ENCODE measurements at places on chromosomes 7 and 10. TPM values are rescaled to one million over a fixed set of nuclear protein-coding genes. Genes with fewer than 3 reads are reported as not detected.

- DNase-seq: no peak
Measured at GRCh38 chr10:62694537-62695126, 109.9 kb upstream of the ADO start.

DNA sequence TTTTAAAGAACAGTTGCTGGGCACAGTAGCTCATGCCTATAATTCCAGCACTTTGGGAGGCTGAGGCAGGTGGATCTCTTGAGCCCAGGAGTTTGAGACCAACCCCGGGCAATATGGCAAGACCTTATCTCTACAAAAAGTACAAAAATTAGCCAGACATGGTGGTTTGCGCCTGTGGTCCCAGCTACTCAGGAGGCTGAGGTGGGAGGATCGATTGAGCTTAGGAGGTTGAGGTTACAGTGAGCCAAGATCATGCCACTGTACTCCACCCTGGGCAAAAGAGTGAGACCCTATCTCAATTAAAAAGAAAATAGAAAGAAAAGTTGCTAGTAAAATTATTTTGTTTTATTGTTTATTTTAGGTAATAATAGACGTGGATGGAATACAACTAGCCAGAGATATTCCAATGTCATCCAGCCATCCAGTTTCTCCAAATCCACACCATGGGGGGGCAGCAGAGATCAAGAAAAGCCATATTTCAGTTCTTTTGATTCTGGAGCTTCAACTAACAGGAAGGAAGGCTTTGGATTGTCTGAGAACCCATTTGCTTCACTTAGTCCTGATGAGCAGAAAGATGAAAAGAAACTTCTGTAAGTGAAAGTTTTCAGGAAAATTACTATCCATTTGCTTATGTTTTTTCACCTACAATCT lies 3.0 kb downstream of the NUP42 start:
- DNase-seq: peak; percentile 53

DNA sequence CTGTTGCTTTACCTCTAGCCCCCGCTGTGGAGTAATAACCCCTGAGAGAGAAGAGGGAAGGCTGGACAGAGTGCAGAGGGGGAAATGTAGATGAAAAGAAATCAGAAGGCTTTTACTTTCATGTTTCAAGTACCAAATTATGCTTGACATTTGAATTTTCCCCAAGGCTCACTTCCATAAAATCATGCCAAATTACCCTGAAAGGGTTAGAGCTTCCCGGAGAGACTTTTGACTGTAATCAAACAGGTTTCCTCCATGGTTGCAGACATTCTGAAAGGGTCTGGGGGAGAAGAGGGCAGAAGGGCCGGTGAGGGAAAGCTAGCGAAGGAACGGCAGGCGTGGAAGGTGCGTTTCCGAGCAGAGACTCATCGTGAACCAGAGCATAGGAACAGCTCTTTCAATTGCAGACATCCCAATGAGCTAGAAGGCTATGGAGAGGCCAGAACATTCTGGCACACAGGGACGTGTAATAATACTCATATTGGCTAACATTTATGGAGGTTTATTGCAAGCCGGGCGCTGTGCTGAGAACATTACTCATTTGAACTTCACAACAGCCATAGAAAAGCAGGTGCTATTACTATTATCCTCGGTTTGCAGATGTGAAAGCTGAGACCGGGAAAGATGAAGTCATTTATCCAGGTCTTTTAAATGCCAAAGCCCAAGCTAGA lies 620.8 kb upstream of the AUTS2 start:
- no peak for DNase-seq

DNA sequence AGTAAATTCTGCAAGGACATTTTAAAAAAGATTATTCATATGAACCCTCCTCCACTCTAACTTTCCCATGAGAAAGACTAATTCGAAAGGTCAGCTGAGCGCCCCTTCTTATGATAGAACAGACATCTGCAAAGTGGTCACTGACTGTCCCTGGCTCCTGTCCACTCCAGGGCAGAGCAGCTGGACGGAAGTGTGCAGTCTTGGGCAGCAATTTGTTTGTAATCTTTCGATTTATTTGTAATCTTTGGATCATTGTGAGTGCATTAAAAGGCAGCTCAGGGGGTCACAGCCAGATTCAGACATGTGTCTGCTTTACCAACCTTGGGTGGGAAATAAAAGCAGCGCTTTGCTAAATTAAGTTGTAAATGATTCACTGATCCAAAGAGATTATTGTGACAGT lies 158.8 kb upstream of the ADARB2 start:
- DNase-seq: no peak

GRCh38 chr10:12409613-12410012 lies 60.3 kb downstream of the CAMK1D start:
- no peak for DNase-seq

GRCh38 chr10:76085817-76086167 lies 654.4 kb downstream of the LRMDA start:
- DNase-seq: no peak

Gene MDFIC
- 32.5 TPM for total RNA-seq

- DNase-seq: peak; percentile 27
Measured at GRCh38 chr10:64396105-64396708, 875.0 kb downstream of the REEP3 start.

DNA sequence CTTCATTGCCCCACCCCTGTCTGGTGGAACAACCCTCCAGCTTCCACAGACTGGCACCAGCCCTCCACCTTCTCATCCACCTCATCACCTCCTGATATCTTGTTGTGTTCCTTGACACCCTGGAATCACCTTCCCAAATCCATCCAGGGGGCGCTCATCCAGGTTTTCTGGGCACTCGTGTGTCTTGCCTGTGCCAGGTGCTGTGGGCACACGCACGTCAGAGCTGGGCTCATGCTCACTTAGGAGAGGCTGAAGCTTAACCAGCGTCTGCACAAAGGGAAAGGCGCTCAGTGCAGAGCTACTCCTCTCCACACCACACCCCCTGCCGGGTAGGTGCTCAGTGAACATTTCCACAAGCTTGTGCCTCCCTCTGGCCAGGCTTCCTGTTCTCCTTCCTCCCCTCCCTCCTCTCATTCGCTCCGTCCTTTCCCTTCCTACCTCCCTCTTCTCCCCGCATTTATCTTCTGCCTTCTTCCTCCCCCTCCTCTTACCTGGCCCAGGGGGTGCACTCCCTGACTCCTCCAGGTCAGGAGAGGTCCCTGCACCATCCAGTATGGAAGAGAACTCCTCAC lies 4.8 kb downstream of the ADCYAP1R1 start:
- no peak for DNase-seq

DNA sequence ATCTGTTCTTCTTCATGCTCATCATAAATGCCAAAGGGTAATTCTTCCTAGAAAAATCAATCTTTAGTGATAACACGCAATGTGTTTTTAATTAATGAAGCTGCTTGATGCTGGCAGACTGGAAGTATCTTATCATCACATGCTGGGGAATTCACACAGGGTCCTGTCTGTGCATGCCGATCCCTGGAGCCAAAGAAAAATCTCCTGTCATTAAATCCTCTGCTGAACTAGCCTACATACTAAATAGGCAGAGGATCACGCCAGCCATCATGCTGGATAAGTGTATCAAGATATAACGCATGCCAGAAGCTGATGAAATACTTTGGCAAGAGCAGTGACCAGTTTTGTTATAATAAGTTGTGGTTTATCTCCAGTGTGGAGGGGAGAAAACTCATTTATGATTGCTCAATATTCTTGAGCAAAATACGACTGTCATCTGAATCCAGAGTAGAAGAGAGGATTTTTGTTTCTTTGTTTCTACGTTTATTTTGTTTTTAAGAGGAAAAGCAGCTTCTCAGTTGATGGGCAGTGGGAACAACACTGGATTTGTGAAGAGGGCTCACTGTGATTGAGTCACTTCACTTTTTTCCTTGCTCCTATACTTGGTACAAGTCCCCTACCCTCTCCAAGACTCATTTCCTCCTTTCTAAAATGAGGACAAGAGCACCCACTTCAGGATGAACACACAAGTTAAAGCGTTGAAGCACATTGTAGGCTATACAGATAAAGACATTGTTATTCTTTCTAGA lies 649.1 kb downstream of the TNS3 start:
- peak; percentile 69 for DNase-seq

- DNase-seq: no peak
Measured at GRCh38 chr7:52100-52499, 140.3 kb upstream of the FAM20C start.

Gene AASS
- total RNA-seq: 10.7 TPM

DNA sequence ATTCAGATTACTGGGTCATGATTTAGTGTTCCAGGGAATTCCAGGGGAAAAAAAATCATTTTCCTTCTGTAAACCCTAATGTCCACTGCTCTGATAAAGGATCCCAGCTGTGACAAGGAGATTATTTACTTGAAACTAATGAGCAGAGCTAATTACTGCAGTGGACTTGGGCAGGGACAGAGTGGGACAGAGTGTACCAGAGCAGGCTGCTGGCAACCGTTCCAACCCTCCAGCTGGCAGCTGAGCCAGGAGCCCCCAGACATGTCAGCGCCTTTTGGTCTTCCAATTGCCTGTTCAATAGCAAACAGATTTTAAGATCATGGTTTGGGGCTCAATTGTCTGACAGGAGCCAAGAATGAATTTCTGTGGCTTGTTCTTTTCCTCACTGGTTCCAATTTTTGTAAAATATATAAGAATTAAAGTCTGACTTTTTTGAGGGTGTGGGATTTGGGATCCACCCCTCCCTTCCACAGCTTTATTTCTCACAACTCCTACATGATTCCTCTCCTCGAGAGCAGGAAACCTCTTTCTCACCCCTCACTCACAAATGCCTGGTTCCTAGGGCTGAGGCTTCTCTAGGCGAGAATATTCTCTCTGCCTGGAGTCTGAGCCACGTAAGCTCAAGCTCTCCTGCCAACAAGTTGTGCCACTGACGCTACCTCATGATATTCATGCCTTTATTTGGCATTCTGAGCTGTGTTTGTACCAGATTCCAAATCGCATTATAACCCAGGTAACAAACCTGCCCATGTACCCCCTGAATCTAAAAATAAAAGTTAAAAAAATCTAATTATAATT lies 20.6 kb upstream of the FAM180A start:
- no peak for DNase-seq

GRCh38 chr10:116857156-116857555 lies 7.9 kb downstream of the ENO4 start:
- DNase-seq: no peak

GRCh38 chr7:55545496-55545895 lies 26.8 kb downstream of the VOPP1 start:
- peak; percentile 62 for DNase-seq

Gene TAS2R5
- total RNA-seq: 0.30 TPM

GRCh38 chr10:26837139-26837538 lies 23.6 kb downstream of the ABI1 start:
- DNase-seq: no peak

DNA sequence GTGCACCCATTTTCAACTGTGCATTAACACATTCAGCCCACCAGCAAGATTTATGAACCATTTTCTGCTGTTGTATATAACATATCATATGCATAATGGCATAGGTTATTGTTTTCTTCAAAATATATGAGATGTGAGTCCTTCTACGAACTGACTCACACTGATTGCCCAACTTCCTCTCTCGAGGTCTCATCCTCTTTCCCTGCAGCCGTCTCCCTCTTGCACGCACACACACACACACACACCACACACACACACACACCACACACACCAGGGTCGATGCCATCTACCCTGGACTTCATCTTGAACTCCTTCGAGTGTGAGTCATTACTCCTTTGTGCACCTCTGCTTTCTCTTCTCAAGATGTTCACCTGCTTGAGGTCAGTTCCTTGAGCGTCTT lies 36.7 kb downstream of the EGFR start:
- DNase-seq: peak; percentile 60

Gene MINDY4
- 2.5 TPM for total RNA-seq

GRCh38 chr7:22931011-22931410 lies 82.9 kb downstream of the HYCC1 start:
- DNase-seq: peak; percentile 31

Measured in HT1080 (cell line).